ENCODE measurements at places on chromosomes 16 and 17.

- no peak for DNase-seq
Measured at GRCh38 chr16:10852286-10852685, 24.7 kb upstream of the CIITA start.

DNA sequence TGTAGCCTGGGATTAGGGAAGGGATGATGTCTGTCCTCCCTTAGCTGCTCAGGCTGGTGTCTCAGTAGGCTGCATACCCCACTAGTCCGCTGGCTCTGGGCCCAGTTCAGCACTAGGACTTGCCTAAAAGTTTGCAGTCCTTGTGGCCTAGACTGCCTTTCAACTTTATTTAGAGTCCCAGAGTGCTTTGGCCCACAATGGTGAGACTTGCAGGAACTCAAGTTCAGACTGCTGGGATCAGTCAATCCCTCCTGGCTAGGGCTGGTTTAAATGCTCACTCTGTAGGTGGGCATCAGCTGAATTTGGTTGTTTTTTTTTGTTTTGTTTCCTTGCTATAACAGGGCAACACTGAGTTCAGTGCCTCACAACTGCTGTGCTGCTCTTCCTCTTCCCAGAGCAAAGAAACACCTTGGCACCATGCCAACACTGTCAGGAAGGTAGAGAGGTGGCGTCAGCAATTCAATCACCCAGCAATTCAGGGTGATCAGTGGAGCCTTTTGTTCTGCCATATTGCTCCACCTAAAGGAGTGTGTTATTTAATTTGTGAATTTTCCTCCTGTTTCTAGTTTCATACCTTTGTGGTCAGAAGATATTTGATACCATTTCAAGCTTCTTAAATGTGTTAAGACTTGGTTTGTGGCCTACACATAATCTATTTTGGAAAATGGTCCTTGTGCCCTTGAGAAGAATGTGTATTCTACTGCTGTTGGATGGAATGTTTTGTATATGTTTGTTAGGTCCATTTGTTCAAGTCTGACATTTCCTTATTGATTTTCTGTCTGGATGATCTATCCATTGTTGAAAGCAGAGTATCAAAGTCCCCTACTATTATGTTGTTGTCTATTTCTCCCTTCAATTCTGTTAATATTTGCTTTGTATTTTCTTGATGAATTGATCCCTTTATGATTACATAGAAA lies 284.0 kb upstream of the PMFBP1 start:
- no peak for DNase-seq

- peak; percentile 69 for DNase-seq
Measured at GRCh38 chr17:81514739-81515529, 2.3 kb upstream of the ACTG1 start.

DNA sequence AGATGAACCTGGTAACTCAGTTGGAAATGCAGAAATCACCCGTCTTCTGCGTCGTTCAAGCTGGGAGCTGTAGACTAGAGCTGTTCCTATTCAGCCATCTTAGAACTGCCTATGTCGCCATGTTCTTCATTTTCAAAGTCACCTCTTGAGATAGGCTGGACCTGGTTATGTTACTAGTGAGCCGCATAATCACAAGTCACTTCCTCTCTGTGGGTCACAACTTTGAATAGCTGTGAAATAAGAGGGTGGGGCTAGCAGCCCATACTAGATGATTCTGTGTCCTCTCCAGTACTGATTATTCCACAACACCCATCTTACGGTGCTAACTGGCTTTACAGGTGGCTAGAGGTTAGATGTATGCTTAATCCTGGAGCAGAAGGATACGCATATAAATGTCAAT lies 74.2 kb downstream of the VPS53 start:
- no peak for DNase-seq

GRCh38 chr17:65271296-65271695 lies 134.1 kb downstream of the RGS9 start:
- no peak for DNase-seq

- DNase-seq, result no peak
Measured at GRCh38 chr17:79930062-79930876, 91.0 kb upstream of the CBX4 start.

DNA sequence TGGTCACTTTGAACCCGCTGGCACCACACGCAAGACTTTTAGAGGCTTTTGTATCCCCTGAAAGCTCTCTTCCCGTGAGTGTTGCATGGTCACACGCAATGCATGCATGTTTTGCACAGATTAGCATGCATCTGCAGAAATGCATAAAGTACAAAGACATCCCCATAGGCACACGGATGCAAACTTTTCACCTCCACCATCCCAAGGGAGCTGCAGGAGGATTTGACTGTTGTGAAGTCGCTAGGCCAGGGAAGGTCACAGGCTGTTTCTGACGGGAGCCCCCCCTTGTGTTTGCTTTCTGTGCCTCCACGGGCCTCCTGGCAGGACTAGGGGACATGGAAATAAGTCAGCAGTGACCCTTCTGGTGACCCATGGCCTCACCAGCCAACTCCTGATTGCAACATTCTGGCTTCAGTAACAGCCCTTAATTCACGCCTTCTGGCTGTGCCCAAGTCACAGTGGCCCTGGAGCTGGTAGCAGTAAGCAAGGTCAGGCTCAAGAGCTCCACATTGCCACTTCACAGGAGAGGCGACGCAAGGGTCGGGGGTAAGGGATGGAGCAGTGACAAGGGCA lies 45.1 kb downstream of the SOX9 start:
- DNase-seq, result no peak

DNA sequence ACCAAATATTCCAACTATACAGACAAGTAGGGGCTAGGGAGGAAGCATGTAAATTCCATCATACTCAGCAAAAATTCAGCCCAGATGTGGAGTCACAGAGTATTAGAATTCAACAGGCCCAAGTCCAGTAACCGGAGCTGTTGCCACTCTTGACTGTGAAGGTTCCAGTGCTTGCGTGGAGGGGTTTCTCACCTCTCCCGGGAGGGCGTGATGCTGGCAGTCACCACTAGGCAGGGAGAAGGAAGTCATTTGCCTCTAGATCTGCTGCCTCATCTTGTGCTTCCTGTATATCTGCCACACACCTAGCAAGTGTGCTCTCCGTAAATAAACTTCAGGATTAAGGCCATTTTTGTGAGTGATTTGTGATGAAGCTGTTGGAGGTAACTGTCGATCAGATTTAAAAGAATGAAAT lies 1.0 kb upstream of the CKLF start:
- DNase-seq, result peak; percentile 45

- DNase-seq, result no peak
Measured at GRCh38 chr16:1010251-1010650, 28.7 kb downstream of the SOX8 start.

GRCh38 chr17:41367426-41368075 lies 2.1 kb downstream of the KRT33B start:
- DNase-seq, result no peak

DNA sequence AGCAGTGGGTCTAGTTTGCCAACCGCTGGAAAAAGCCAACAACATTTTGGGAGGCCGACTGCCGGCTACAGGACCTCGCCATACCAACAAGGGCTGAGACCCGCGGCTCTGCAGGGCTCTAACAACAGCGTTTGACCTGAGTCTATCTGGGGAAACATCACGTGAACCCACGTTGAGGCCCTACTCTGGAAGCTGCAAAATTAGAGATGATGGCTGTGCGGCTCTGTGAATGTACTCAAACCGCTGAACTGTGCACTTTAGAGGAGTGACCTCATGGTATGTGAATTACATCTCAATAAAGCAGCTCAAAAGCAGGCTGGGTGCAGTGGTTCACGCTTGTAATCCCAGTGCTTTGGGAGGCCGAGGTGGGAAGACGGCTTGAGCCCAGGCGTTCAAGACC lies 10.1 kb upstream of the CEP295NL start:
- DNase-seq, result no peak

- DNase-seq, result no peak
Measured at GRCh38 chr17:15649861-15650421, 30.4 kb upstream of the FBXW10B start.

DNA sequence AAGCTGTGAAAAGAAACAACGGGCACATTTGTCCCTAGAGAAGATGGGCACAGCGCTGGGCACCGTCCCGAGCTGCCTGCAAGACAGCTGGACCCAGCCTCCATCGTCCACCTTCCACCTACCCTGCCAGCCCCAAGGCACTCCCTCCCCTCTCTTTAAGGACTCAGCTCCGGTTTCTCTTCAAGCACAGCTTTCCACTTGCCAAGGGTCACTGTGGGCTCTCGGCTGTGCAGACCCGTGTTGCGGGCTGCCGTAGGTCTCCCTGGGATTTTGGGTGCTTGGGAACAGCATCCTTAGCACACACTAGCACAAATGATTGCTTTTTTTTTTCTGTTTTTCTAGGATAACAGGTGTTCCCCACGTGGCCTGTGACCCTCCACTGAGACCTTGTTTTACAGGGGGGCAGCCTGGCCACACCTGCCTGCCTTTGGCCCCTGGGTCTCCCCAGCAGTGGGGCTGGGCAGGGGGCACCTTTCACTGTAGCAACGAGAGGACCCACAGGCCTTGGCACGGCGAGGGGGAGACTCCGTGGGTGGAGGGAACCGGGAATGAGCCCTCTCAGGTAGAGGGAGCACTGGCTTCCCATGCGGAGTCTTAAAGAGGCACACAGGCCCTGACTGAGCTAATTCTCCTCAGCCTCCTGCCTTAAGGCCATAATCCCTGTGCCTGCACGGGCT lies 1.4 kb downstream of the CHMP6 start:
- DNase-seq, result no peak

DNA sequence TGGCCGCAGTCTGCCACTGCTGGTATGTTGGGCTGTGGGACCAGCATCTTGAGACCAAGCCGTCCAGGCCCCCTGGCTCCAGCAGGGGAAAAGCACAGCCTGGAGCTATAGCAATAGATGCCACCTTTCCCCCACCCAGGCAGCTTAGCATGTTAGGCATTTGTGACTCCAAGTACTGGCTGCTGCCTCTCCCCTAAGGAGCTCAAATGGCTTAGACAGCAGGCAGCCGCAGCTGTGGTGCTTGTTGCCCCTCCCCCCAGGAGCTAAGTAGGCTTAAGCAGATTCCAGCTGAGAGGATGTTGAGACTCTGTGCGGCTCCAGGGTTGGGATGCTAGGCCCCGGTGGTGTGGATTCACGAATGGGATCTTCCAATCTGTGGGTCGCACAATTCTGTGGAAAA lies 88.8 kb upstream of the ANKFN1 start:
- no peak for DNase-seq

DNA sequence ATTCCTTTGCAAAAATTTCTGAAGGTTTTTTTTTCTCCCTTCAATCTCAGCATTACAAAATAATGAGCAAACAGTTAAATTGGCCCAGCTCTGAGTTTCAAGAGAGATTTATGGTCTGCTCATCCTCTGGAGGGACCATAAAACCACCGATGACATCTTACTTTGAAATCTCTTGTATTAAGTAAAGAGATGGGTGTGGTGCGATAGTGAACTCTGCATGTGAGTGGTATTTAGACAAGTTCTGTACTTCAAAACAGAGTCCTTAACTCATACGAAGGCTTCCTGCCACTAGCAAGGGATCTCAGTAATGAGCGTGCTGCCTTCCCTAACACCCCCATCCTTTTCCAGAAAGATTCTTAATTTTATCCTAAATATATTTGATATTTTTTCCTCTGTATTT lies 2.1 kb downstream of the FAM20A start:
- no peak for DNase-seq

DNA sequence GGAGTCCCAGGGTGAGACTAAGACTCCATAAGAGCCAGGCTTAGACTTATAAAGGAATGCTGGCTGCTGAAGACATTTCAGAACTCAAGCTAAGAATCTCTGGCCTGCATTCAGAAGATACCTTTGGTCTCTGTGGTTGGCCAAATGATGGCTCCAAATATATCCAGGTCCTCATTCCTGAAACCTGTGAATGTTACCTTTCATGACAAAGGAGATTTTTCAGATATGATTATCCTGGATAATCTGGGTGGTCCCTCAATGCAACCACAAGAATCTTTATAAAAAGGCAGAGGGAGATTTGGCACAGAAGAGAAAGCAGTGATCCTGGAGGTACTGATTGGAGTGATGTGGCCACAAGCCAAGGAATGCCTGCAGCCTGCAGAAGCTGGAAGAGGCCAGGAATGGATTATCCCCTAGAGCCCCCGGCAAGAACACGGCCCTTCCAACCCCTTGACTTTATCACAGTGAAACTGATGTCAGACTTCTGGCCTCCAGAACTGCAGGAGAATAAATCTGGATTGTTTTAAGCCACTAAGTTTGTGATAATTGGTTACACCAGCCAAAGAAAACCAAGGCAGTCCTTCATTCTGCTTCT lies 253.3 kb downstream of the SLC39A11 start:
- DNase-seq, result no peak

- DNase-seq, result no peak
Measured at GRCh38 chr16:88919936-88920335, 53.5 kb upstream of the PABPN1L start.

DNA sequence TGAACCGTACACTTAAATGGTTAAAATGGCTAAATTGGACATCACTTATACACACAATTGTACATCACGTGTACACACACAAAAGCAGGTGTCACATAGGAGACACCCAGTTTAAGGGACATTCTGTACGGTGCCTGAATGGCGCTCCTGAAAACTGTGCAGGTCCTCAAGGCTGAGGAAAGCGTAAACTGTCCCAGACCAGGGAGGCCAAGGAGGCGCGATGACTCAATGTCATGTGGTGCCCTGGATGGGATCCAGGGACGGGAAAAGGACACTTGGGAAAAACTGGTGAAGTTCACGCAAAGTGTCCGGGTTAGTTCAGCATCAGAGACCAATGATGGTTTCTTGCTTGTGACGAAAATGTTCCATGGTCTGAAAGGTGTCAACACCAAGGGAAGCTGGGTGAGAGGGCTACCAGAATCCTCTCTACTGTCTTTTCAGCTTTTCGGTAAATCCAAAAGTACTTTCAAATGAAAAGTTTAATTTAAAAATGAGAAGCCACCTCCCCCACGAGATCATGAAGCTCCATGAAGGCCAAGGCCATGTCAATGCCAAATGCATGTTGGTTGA lies 112.2 kb downstream of the CMIP start:
- no peak for DNase-seq

DNA sequence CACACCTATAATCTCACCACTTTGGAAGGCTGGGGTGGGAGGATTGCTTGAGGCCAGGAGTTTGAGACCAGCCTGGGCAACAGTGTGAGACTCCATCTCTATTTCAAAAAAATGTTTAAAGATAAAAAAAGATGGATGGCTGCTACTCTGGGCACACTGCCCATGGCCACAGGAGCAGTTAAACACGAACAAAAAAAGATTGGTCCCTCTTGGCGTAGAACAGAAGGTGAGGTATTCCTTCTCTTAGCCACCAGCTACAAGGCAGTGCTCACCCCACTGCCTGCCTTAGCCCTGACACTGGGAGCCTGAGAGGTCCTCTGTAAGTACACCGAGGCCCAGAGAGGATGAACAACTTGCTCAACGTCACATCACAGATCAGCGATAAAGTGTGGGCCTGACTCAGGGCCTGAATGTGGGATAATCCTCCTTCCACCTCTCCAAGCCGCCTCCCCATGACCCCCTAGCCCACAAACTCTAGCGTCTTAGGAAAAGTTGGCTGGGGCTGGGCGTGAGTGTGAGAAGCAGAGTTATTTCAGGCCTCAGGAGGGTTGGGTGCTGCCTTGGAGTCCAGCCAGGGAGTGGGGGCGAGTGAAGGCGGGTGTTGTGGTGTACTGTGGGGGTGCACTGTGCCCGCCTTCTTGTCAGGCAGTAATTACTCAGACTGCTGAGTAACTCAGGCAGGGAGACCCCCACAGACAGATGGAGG lies 2.3 kb upstream of the DPH1 start:
- DNase-seq, result no peak
